Activated naive CD4-positive, alpha-beta T cell (primary cell): ENCODE measurements at places on chromosomes 4 and X.

- DNase-seq, result no peak
Measured at GRCh38 chr4:137998666-137999429, 243.3 kb downstream of the SLC7A11 start.

DNA sequence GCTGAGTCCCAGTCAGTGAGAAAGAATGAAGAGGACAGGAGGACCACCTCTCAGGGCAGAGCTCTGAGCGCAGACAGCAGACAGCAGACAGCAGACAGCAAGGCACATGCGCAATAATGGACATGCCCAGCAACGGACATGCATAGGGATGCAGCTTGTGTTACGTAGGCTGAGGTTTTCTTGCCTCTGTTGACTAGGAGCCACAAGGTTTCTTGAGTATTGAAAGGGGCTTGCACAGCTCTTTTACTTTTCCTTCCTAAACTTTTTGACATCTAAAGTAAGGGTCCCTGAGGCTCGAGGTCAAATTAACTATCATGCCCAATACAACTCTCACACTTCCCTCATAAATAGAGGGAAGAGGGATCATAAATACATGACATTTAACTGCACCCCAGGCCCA is at the start of gene PAGE3:
Gene PAGE3 (minus strand): TSS at position 101 of the 400 bp plus-strand sequence. CDS start 1,013 bp downstream, outside the sequence.
- DNase-seq, result no peak

GRCh38 chr4:152310257-152310656 is 225.6 kb downstream of the FBXW7 start:
- no peak for DNase-seq

- no peak for DNase-seq
Measured at GRCh38 chr4:139419388-139419914, 34.5 kb upstream of the RAB33B start.

GRCh38 chr4:6962211-6963041 is 52.8 kb downstream of the TBC1D14 start:
- DNase-seq, result no peak
